Activated T-helper 1 cell treated with anti-CD3 and anti-CD28 coated beads, Interleukin-2, amount 50 U/mL, for 16 hours (primary cell): ENCODE measurements at places on chromosomes 2 and 18.

- no peak for DNase-seq
Observed at GRCh38 chr2:165795011-165795410, 964 bp upstream of the GALNT3 start.

DNA sequence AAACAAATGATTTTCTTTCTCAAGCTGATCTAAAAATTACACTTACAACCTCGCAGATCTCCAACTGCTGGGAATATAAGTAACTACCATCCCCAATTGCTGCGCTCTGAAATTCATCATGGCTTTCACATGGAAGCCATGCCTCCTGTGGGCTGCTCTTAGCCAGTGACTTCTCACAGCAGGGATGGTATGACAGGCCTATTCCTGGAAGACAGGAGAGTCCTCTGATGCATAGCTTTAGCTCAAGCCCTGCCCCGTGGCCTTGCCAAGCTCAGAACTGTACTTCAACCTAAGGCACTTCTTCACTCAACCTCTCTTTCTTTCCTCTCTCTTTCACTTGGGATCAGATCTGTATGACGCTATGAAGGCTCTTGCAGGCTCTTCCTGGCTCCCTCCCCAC lies 12.6 kb upstream of the ELAC1 start:
- no peak for DNase-seq

- DNase-seq, result no peak
Observed at GRCh38 chr2:236117401-236117800, 50.8 kb downstream of the GBX2 start.

DNA sequence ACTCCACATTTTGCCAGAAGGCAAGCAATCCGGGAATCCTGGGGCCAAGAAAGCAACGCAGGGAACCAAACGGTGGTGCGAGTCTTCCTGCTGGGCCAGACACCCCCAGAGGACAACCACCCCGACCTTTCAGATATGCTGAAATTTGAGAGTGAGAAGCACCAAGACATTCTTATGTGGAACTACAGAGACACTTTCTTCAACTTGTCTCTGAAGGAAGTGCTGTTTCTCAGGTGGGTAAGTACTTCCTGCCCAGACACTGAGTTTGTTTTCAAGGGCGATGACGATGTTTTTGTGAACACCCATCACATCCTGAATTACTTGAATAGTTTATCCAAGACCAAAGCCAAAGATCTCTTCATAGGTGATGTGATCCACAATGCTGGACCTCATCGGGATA lies 26.8 kb downstream of the B3GNT2 start:
- DNase-seq, result no peak

DNA sequence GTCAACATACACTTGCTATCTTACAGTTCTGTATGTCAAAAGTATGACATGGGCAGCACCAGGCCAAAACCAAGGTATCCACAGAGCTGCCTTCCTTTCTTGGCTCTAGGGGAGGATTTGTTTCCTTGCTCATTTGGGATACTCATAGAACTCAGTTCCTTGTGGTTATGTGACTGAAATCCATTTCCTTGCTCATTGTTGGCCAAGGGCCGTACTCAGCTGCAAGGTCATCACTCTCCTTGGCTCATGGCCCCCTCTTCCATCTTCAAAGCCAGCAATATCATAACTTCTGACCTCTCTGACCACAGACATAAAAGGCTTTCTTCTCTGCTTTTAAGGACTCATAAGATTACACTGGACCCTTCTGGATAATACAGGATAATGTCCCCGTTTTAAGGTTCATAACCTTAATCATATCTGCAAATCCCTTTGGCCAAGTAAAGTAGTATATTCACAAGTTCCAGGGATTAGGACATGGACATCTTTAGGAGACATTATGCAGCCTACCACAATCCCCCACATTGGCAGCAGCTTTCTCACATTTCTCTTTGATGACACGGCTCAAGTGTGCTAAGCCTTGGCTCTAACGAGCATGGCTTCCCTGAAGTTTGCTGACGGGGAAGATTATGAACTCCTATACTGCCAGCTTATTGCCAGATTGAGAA lies 20.9 kb downstream of the TMEM237 start:
- no peak for DNase-seq

DNA sequence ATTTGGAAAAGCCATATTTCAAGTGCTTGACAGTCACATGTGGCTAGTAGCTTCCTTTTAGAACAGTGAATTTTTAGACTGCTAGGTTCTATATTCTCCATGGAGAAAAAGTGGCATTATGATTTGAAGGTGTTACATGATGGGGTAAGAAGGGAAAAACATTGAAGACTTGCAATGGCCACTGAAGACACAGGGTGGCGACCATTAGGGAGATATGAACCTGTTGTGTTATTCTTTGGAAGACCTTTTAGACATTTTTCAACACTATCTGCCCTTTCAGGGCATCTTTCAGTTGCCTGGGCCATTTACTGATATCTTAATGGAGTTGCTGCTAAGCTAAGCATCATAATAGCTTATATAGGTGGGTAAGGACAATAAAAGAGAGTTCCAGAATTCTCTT lies 1387.2 kb downstream of the SUCLG1 start:
- DNase-seq, result no peak

- no peak for DNase-seq
Observed at GRCh38 chr2:37906131-37906530, 19.0 kb upstream of the RMDN2 start.

- no peak for DNase-seq
Observed at GRCh38 chr2:111975053-111975552, 76.7 kb downstream of the MERTK start.

GRCh38 chr2:186592137-186592875 lies 2.5 kb downstream of the ITGAV start:
- no peak for DNase-seq

- DNase-seq, result peak; percentile 58
Observed at GRCh38 chr2:43133708-43134570, 92.5 kb downstream of the ZFP36L2 start.

- no peak for DNase-seq
Observed at GRCh38 chr18:68083131-68083530, 566.6 kb upstream of the DSEL start.
